ENCODE measurements at places on chromosomes 1 and 21. TPM values are rescaled to one million over a fixed set of nuclear protein-coding genes. Genes with fewer than 3 reads are reported as not detected.

- H3K36me3 ChIP-seq = no peaks in the 10 kb centered on the region
- peak overlapping the region; percentile 13 for H3K27ac ChIP-seq
- H3K27me3 ChIP-seq = no peaks in the 10 kb centered on the region
These were observed 51.8 kb downstream of the EDN2 start for GRCh38 chr1:41432481-41433280.

- H3K4me3 ChIP-seq = no peak overlapping the region
- no peaks in the 10 kb centered on the region for H3K27me3 ChIP-seq
- H3K27ac ChIP-seq = no peak overlapping the region
- peaks cover 42% of the 10 kb centered on the region for H3K4me1 ChIP-seq
- DNase-seq = no peak
These were observed 154.3 kb downstream of the GLUL start for GRCh38 chr1:182237329-182237728.

- H3K4me3 ChIP-seq = no peak overlapping the region
- H3K36me3 ChIP-seq = no peaks in the 10 kb centered on the region
- H3K27me3 ChIP-seq = no peaks in the 10 kb centered on the region
- H3K4me1 ChIP-seq = peaks cover 39% of the 10 kb centered on the region
- peak; percentile 3 for DNase-seq
- peak overlapping the region; percentile 69 for H3K27ac ChIP-seq
These were observed 148.1 kb downstream of the ADSS2 start for GRCh38 chr1:244303610-244303969.

CLDN17 gene
- not detected for total RNA-seq

DNA sequence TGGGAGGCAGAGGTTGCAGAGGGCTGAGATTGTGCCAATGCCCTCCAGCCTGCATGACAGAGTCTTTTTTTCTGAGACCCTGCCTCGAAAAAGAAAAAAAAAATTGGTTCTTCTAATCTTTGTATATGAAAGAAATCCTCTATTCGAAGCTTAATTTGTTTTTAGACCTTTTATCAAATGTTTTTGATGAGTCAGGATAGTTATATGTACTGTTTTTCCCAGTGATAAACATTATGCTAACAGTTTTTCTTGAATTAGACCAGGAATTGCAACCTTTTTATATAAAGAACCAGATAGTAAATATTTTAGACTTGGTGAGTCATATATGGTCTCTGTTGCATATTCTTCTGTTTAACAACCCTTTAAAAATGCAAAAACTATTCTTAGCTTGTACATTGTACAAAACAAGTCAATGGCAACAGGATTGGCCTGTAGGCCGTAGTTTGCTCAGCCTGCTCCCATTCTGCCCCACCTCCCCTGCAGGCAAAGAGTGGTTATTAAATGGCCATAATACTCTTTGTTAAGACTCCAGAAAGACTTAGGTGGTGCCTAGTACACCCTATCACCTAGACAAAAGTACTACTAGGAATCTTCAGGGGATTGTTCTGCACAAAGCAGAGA lies 45.2 kb downstream of the LYST start:
- no peaks in the 10 kb centered on the region for H3K27me3 ChIP-seq
- 0 out of 2 replicates have a peak, but pooled peaks cover 5% of the 10 kb centered on the region for H3K36me3 ChIP-seq
- peaks cover 9% of the 10 kb centered on the region for H3K4me1 ChIP-seq

- no peak overlapping the region for H3K27ac ChIP-seq
- H3K27me3 ChIP-seq = peaks cover 17% of the 10 kb centered on the region
- no peak for DNase-seq
- H3K4me1 ChIP-seq = no peaks in the 10 kb centered on the region
- H3K36me3 ChIP-seq = no peaks in the 10 kb centered on the region
These were observed 165.9 kb downstream of the ACTL8 start for GRCh38 chr1:17920881-17921640.

DNA sequence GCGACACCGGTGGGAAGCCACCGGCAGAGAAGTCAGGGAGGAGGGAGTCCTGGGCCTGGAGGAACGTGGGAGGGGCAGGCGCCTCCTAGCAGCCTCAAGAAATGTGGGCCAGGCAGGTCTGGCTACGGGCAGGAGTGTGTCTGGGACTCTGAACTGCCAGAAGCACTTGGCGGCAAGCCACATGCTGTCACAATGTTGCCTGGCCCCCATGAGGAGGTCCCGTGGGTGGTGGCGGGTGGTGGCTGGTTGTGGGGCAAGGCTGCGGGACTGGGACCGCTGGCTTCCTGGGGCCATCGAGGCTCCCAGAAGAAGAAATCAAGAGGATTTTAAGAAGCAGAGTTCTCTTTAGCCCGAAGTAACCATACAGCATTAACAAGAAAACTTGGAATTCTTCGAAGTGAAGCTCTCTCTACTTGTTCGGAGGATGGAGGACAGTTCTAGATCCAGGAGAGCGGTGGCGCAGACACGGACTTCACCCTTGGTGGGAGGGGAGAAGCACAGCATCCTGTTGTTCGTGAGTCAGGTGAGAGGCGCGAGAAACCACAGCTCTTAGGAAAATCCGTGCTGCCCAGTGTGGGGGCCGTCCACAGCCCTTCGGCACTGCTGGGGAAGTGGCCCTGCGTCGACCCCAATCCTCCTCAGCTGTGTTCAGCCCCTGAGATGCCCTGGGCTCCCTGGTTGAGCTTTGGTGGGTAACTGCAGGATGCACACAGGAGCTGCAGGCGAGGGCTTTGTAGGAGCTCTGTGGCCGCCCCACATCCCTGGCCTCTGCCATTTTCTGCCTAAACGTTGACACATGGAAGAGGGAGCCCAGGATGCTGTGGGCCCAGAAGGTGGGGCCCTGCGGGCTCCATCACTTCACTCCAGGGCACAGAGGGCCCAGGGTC lies 12.4 kb downstream of the SKI start:
- H3K27me3 ChIP-seq = no peaks in the 10 kb centered on the region
- 0 out of 2 replicates have a peak, but pooled peaks cover 4% of the 10 kb centered on the region for H3K36me3 ChIP-seq
- peaks cover 10% of the 10 kb centered on the region for H3K4me1 ChIP-seq
- no peak overlapping the region for H3K4me3 ChIP-seq
- H3K27ac ChIP-seq = no peak overlapping the region
- DNase-seq = no peak

- no peak overlapping the region for H3K4me3 ChIP-seq
- H3K4me1 ChIP-seq = peaks cover 76% of the 10 kb centered on the region
These were observed 22.4 kb upstream of the BCAR3 start for GRCh38 chr1:93704052-93704451.

NPPA gene
- not detected for total RNA-seq

DNA sequence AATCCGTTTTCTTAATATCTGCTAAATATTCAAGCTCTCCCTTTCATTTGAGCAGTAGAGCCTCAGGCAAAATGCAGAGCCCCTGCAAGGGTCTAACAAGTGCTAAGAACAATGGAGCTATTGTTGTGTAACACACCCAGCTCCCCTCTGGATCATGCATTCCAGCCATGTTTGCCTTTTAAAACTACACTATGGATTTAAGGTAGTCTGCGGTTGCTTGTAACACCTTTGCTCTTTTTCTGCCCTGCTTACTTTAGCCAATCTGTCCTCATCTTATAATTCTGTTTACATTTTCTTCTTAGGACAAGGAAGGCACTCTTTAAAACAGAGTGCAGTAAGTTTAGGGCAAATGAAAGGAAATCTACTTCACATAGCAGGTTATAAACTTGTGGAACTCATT lies 60.0 kb upstream of the C1orf105 start:
- H3K36me3 ChIP-seq = no peaks in the 10 kb centered on the region
- H3K27ac ChIP-seq = 0 out of 2 replicates have a peak overlapping the region, but pooled peaks have one; percentile 72
- H3K4me3 ChIP-seq = no peak overlapping the region
- no peaks in the 10 kb centered on the region for H3K27me3 ChIP-seq

SPRR5 gene
- total RNA-seq = not detected

DNA sequence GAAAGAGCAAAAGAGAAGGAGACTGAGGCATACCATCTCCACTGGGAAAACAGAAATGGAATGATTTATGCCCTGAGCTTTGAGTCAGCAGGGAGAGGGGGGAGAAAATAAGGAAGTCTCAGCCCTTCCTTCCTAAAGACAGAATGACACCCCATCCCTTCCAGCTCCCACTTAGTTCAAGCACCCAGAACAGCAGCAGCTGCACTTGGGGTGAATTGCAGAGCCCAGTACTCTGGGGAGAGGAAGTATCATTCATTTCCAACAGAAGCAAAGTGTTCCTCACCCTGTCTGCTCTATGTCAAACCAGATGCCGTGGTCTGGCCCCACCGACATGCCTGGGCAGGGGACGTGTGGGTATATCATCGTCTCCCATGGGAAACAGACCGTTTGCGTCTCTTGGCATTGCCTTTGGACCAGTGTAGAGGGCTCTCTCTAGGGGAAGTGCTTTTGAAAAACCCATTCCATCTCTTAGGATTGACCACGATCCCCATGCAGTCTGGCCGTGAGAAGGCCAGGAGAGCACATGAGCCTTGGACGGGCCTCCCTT lies 1.1 kb upstream of the KCNJ15 start:
- H3K36me3 ChIP-seq = no peaks in the 10 kb centered on the region
- H3K4me1 ChIP-seq = no peaks in the 10 kb centered on the region
- no peak overlapping the region for H3K4me3 ChIP-seq
- H3K27me3 ChIP-seq = 0 out of 2 replicates have a peak, but pooled peaks cover 17% of the 10 kb centered on the region
- DNase-seq = no peak
- H3K27ac ChIP-seq = no peak overlapping the region

DEPDC1 gene
- total RNA-seq = 74.0 TPM

GRCh38 chr21:38297871-38298270 lies 41.1 kb downstream of the KCNJ15 start:
- DNase-seq = no peak
- H3K4me3 ChIP-seq = no peak overlapping the region
- H3K27ac ChIP-seq = no peak overlapping the region
- H3K36me3 ChIP-seq = no peaks in the 10 kb centered on the region

NHLH1 gene
- 0.26 TPM for total RNA-seq

GRCh38 chr21:28374881-28375280 lies 617.8 kb downstream of the LTN1 start:
- H3K27me3 ChIP-seq = no peaks in the 10 kb centered on the region
- H3K36me3 ChIP-seq = no peaks in the 10 kb centered on the region
- H3K4me1 ChIP-seq = no peaks in the 10 kb centered on the region
- no peak overlapping the region for H3K4me3 ChIP-seq
- no peak for DNase-seq

SYTL1 gene
- 49.8 TPM for total RNA-seq

GRCh38 chr1:160653620-160654016 lies 6.8 kb upstream of the SLAMF1 start:
- peaks cover 74% of the 10 kb centered on the region for H3K27me3 ChIP-seq
- DNase-seq = no peak
- H3K27ac ChIP-seq = no peak overlapping the region
- H3K36me3 ChIP-seq = no peaks in the 10 kb centered on the region
- no peaks in the 10 kb centered on the region for H3K4me1 ChIP-seq

DNA sequence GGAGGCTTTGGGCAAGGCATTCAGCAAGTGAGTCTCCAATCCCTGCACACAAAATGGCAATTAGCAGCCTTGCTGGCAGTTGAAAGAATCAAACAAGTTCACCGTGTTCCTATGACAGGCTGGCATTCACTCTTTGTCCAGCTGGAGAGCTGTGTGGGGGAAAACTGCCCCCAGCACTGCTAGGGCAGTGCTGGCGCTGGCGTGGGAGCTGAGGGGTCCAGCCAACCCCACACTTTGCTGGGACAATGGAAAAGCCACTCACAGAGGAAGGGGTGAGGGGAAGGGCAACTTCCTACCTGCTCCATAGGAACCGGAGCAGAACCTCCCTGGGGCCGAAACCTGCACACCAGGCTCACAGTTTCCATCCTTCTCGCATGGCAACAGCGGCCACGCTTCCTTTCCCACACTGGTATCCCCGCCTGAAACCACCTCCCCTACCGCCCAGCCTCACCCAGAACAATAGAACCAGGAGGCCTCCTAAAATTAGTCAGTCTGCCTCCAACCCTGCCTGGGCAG lies 26.7 kb upstream of the KCNN3 start:
- H3K4me1 ChIP-seq = no peaks in the 10 kb centered on the region
- H3K27me3 ChIP-seq = peaks cover 40% of the 10 kb centered on the region
- no peaks in the 10 kb centered on the region for H3K36me3 ChIP-seq
- no peak overlapping the region for H3K4me3 ChIP-seq

GREM2 gene
- total RNA-seq = not detected

All from PC-9 (cell line).